ENCODE measurements at places on chromosomes 6 and 20. TPM values are rescaled to one million over a fixed set of nuclear protein-coding genes. Genes with fewer than 3 reads are reported as not detected.

The ZC2HC1B gene
- total RNA-seq, result not detected

The CYP39A1 gene
- not detected for total RNA-seq

The MCCD1 gene
- total RNA-seq, result not detected

The SCRT2 gene
- not detected for total RNA-seq

The OR2J3 gene
- not detected for total RNA-seq

The BMP2 gene
- 35.0 TPM for total RNA-seq

The PCSK2 gene
- not detected for total RNA-seq

The PEDS1 gene
- 15.3 TPM for total RNA-seq

The DEFB121 gene
- not detected for total RNA-seq

The ZSCAN31 gene
- 1.8 TPM for total RNA-seq

The HMGCLL1 gene
- total RNA-seq, result not detected

The ETV7 gene
- total RNA-seq, result 0.28 TPM

The RSPO4 gene
- not detected for total RNA-seq

The FOXQ1 gene
- total RNA-seq, result not detected

The CCN6 gene
- not detected for total RNA-seq

The CLIC1 gene
- total RNA-seq, result 514 TPM

The EIF6 gene
- total RNA-seq, result 107 TPM

The CDH4 gene
- 4.1 TPM for total RNA-seq

The ADGRF4 gene
- 0.23 TPM for total RNA-seq

The KHDC1 gene
- total RNA-seq, result 3.0 TPM

The HLA-DRB5 gene
- total RNA-seq, result not detected

The BTNL2 gene
- not detected for total RNA-seq

The PTK7 gene
- total RNA-seq, result 257 TPM

The ULBP3 gene
- 4.5 TPM for total RNA-seq

The TINAG gene
- total RNA-seq, result not detected

The KIAA0408 gene
- 1.5 TPM for total RNA-seq

The LY6G6C gene
- total RNA-seq, result not detected

The BRPF3 gene
- 13.4 TPM for total RNA-seq

The DEF6 gene
- total RNA-seq, result 1.2 TPM

The MCHR2 gene
- not detected for total RNA-seq

The RIPOR2 gene
- 0.42 TPM for total RNA-seq

The MROH8 gene
- total RNA-seq, result 0.89 TPM

The PRDM13 gene
- total RNA-seq, result not detected

The ADGRF1 gene
- not detected for total RNA-seq

The DPPA5 gene
- not detected for total RNA-seq

The CD93 gene
- 0.69 TPM for total RNA-seq

The XKR7 gene
- not detected for total RNA-seq

The LY86 gene
- total RNA-seq, result not detected

The UBD gene
- not detected for total RNA-seq

The ANGPT4 gene
- not detected for total RNA-seq

The VPS52 gene
- total RNA-seq, result 32.4 TPM

The GGTLC1 gene
- not detected for total RNA-seq

The TMC2 gene
- total RNA-seq, result not detected
